IPS-NIHi11 (cell line): ENCODE measurements at places on chromosomes 4 and X.

- no peak for DNase-seq
These were observed 5.1 kb downstream of the RAB33B start for GRCh38 chr4:139458999-139459398.

DNA sequence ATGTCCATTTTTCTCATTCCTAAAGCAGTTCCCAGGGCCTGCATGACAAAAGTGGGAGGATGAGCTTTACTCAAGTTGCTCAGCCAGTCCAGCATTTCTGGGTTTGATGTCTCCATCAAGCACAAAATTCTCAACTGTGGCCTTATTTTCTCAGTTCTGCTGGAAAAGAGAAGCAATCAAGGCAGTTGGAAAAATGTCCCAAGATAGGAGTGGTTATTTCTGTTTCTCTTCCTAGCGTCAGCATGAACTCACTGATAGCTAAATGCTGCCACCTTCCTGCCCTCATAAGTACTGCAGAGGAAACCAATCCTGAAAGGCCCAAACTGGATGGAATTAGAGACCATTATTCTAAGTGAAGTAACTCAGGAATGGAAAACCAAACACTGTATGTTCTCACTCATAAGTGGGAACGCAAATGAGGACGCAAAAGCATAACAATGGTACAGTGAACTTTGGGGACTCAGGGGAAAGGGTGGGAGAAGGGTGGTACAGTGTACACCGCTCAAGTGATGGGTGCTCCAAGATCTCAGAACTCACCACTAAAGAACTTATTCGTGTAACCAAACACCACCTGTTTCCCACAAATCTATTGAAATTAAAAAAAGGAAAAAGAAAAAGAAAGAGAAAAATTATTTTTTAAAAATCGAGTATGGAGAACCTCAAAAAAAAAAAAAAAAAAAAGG is 29.6 kb downstream of the ADH7 start:
- peak; percentile 55 for DNase-seq

GRCh38 chrX:103687696-103688201 is 1.2 kb upstream of the MORF4L2 start:
- DNase-seq = peak; percentile 33

GRCh38 chr4:5750946-5751665 is 40.1 kb downstream of the EVC start:
- peak; percentile 8 for DNase-seq

DNA sequence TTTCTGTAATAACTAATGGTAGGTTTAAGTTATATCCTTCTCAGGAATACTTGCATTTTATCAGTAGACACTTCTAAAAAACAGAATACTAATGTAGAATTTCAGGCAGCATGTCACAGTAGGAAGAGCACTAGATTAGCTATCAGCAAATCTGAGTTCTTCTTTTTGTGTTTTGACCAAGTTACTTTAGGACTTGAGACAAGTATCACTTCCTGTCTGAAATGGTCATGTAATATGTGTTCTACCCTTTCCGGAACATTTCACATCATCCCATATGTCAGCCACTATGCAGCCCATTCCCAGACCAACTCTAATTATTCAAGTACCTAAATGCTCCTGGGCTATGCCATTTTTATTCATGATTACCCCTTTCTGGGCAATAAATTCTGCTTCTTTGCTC is 401.8 kb upstream of the RPS6KA3 start:
- DNase-seq = no peak

DNA sequence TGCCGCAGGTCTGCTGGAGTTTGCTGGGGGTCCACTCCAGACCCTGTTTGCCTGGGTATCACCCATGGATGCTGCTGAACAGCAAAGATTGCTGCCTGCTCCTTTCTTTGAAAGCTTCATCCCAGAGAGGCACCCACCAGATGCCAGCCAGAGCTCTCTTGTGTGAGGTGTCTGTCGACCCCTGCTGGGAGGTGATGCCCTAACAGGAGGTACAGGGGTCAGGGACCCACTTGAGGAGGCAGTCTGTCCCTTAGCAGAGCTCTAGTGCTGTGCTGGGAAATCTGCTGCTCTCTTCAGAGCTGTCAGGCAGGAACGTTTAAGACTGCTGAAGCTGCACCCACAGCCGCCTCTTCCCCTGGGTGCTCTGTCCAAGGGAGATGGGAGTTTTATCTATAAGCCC is 162.7 kb downstream of the NAF1 start:
- DNase-seq = no peak

- DNase-seq = peak; percentile 39
These were observed 512.5 kb upstream of the SLIT2 start for GRCh38 chr4:19739101-19739651.

- peak; percentile 43 for DNase-seq
These were observed 110.9 kb upstream of the ANK2 start for GRCh38 chr4:112938461-112939058.
